ENCODE measurements at places on chromosomes 3 and 15. TPM values are rescaled to one million over a fixed set of nuclear protein-coding genes. Genes with fewer than 3 reads are reported as not detected.

CPEB1 gene
- 2.7 TPM for total RNA-seq

ACAA1 gene
- 55.2 TPM for total RNA-seq

IL12A gene
- 1.9 TPM for total RNA-seq

CCR8 gene
- not detected for total RNA-seq

GPR149 gene
- total RNA-seq: not detected

GRK7 gene
- not detected for total RNA-seq

CILP gene
- 0.22 TPM for total RNA-seq

RAB43 gene
- total RNA-seq: 29.7 TPM

ZPLD1 gene
- not detected for total RNA-seq

BNIP2 gene
- 58.1 TPM for total RNA-seq

CBLB gene
- 26.9 TPM for total RNA-seq

ADIPOQ gene
- total RNA-seq: 0.05 TPM

SH2D7 gene
- not detected for total RNA-seq

CDCP1 gene
- total RNA-seq: 0.48 TPM

CASR gene
- total RNA-seq: not detected

- DNase-seq: no peak
Measured at GRCh38 chr3:129793942-129794310, 99.6 kb downstream of the TMCC1 start.

GRCh38 chr3:32551087-32551486 is 19.6 kb downstream of the DYNC1LI1 start:
- no peak for DNase-seq

DNA sequence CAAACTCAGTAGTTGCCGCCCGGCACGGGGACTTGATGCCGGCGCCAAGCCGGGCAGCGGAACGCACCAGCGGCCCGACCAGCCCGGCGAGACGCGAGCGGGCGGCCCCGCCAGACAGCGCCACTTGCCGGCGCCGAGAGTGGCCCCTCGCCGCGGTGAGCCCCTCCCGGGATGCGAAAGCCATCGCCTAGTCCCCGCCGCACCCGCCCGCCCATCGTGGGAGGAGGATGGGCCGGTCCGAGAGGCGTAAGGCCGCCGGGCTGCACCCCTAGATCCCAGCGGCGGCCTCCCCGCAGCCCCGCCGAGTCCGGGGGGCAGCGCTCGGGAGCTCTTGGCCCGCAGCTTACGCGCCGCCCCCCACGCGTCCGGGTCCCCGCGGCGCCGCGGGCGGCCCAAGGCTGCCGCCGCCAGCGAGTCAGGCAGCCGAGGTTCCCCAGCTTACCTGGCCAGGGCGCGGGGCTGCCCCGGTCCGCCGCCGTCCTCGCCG is 609 bp downstream of the GOLGA8A start:
- no peak for DNase-seq

- no peak for DNase-seq
Measured at GRCh38 chr3:28316226-28316625, 32.3 kb upstream of the ZCWPW2 start.

DNA sequence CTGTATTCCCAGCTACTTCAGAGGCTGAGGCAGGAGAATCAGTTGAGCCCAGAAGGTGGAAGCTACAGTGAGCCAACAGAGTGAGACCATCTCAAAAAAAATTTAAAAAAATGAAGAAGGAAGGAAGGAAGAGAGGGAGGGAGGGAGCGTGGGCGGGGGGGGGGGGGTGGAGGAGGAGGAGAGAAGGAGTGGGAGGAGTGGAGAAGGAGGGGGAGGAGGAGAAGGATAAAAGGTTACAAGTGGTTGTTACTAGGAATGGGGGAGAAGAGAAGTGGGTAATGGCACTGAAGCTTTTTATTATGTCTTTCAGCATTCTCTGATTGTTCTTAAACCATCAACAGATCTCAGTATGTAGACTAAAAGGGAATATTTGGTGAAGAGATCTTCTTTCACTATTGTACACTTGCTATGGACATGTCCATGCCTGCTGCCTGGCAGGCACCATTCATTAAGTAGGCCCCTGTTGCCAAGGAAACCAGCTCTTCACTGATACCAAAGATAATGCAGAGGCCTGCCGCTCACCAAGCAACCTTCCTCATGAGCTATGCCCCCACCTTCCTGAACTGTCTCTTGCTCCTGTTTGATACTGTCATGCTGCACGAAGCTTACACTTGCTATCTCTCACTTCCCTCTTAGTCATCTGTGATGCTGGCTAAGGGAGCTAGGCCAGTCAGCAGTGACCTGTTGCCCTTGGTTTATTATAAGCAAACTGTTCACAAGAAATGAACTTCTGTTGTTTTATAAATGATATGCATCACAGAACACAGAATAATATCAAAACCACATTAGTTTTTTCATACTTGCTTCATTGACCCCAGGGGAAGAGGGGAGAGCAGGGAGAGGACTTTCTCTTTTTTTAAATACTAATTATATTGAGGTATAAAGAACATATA is 23.1 kb downstream of the EPM2AIP1 start:
- DNase-seq: no peak

DNA sequence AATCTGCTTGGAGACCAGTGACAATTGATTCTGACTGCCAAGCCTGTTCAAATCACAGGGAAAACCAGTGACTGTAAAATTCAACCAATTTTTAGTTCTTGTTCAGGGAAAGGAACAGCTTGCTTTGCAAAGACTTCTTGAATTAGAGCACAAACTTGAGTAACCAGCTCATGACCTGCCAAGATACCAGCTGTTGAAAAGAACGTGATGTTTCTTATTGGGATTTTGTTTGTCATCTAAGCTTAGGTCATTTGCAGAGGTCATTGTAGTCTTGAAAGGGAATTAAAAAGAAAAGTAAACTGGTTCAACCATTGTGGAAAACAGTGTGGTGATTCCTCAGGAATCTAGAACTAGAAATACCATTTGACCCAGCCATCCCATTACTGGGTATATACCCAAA is 428.2 kb downstream of the GRM7 start:
- DNase-seq: no peak

- DNase-seq: no peak
Measured at GRCh38 chr3:25768851-25769250, 14.4 kb downstream of the NGLY1 start.

DNA sequence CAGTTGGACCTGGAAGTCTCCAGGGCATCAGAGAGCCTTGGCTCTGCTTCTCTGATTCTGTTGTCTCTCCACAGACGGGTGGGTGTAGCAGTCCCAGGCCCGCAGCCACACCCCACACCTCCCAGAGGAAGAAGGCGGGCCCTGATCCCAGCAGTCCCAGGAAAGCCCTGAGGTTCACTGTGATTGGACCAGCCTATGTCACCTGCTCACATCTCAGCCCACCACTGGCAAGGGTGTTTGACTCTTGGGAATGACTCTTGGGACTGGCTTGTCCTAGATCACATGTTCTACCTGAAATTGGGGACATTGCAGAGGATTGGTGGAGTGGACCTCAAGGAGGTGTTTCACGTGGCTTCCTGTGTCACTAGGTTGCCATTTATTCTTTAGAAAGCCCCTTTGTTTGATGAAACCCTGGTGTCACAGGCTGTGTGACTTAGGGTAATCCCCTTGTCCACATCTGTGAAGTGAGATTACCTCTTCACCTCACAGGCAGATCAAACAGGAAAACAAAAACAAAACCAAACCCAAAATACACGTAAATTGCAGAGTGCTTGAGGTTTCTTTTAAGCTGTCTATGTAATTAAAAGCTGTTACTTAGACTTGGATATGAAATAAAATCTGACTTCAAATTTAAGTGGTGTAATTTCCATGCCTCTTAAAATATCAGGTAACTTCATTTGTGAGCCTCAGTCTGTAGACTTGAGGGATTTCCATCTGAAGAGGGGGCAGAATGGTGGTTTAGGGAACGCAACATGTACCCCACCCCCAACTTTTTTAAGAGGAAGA is 26.7 kb downstream of the FLNB start:
- DNase-seq: no peak

- no peak for DNase-seq
Measured at GRCh38 chr15:55221090-55222011, 24.6 kb upstream of the RSL24D1 start.

GRCh38 chr3:87287011-87287410 is 10.6 kb upstream of the POU1F1 start:
- DNase-seq: no peak

DNA sequence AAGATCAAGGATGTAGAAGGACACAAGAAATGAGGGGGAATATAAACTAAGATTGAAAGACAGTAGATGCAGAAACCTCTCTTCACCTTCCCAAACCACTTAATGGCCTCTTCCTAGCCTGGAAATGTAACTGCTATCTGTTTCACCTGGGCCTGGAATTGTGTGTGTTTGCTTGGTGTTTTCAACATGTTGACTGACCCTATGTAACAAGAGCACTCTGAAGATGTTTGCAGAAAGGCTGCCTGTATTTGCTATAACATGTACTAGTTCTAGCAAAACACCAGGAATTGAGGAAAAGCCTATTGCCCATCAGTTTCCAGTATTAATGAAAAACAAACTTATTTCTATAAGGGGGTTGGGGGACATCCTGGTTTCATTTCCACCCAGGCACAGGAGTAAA is 248.3 kb downstream of the WDR72 start:
- DNase-seq: no peak

DNA sequence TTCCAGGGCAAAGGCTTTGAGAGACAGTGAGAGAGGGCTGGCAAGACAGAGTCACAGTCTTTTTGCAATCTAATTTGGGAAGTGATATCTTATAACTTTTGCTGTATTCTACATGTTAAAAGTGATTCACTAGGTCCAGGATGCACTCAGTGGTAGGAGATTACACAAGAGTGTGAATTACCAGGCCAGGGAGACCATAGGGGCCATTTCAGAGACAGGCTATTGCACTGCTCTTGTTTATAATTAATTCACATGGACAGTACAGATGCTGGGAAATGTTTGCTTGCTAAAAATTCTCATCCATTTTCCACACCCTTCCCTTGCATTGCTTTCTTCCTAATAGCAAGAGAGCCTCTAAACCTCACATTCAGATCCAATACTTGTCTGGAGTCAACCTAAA is 22.6 kb upstream of the POMGNT2 start:
- no peak for DNase-seq

GRCh38 chr3:164113371-164114332 is 964.6 kb downstream of the SI start:
- peak; percentile 68 for DNase-seq

GRCh38 chr3:151553888-151554287 is 93.0 kb upstream of the IGSF10 start:
- DNase-seq: no peak

DNA sequence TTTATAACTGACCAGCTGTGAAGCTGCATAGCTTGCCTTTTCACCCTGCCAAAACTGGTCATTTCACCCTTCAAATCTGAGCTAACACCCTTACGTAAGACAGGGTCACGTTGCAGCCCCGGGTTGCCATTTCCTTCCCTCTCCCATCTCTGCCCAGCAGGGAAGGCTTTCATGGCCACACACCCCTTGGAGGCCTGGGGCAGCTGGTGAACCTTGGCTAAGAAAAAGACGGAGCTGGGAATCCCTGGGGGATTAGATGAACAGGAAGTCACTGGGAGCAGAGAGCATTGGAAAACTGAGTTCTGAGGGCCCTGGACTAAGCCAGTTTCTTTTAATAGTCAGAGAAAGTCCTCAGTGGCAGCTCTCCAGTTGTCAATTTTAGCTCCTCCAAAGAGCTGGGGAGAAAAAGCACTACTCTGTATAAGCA is 67.8 kb downstream of the TTC23 start:
- no peak for DNase-seq

- DNase-seq: no peak
Measured at GRCh38 chr3:56593455-56594158, 36.6 kb downstream of the CCDC66 start.

- no peak for DNase-seq
Measured at GRCh38 chr3:119569156-119569555, 9.7 kb upstream of the CD80 start.

GRCh38 chr15:71278989-71279756 is 163.9 kb downstream of the THSD4 start:
- DNase-seq: no peak

DNA sequence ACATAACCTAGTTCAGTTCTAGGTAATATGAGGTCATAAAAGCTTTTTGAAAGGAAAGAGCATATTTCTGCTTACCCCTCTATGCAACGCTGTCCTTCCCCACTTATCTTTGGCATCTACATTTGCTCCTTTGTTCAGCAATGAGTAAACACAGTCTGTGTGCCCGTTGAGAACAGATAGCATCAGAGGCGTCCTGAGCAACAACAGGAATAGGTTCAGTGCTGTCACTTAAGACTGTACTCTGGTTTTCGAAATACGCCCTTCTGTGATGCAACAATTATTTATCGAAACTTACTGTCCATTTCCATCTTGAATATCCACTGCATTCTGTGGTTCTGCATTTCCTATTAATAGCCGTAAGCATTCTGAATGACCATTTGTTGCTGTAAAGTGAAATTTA is 84.4 kb downstream of the BTD start:
- DNase-seq: no peak

DNA sequence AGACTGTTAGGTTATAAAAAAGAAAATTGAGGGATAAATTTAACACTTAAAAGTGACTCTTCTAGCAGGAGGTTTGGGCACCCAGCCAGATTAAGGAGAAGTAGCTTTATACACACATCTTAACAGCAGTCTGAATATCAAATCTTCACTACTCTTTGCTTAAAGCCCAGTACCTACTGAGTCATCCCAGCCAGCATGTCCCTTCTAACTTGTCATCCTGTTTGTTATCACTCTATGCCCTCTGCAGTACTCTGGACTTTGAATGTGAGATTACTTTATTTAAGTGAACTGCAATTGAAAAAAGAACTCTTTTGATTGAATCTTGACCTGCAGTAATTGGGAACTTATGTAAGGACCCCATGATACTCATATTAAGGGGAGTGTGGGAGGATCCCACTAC is 77.6 kb downstream of the FHIT start:
- DNase-seq: no peak

DNA sequence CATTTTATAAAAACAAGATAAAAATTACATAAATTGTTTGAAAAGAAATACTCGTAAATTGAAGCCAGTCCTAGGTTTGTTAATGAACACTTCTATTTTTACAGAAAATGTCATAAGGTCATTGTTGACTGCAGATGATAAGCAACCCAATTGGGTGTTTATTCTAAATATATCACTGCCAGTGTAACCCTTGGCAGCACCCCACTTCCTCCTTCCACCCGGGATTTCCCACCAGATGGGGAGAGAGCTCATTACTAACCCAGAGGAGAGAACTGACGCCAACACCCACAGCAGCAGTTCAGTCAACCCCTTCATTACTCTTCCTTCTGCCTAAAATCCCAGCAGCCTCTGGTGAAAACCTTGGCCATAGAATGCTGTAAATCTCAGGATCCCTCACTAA is 307.6 kb downstream of the GAP43 start:
- no peak for DNase-seq

GRCh38 chr3:168933614-168934013 is 729.9 kb downstream of the MECOM start:
- DNase-seq: no peak

- DNase-seq: no peak
Measured at GRCh38 chr3:141578202-141578973, 91.6 kb downstream of the RASA2 start.

GRCh38 chr15:33440900-33441299 is 130.1 kb downstream of the RYR3 start:
- no peak for DNase-seq

GRCh38 chr15:42140383-42141070 is 15.9 kb downstream of the PLA2G4F start:
- DNase-seq: peak; percentile 55

- DNase-seq: no peak
Measured at GRCh38 chr15:99732751-99733267, 428 bp downstream of the LYSMD4 start.

GRCh38 chr15:25186906-25187645 is 232.3 kb downstream of the SNRPN start:
- peak; percentile 79 for DNase-seq

GRCh38 chr3:50196253-50196801 is 4.9 kb downstream of the GNAT1 start:
- DNase-seq: no peak

GRCh38 chr15:74040109-74040850 is 42.1 kb downstream of the GOLGA6A start:
- no peak for DNase-seq

Data from chondrocyte (in vitro differentiated cells).